ENCODE measurements at places on chromosomes 1 and 21.
A peak's percentile ranks its signal among the peaks of the same experiment; 100 is the strongest.

- DNase-seq, result no peak
These were observed 206.6 kb upstream of the GRIK3 start for GRCh38 chr1:37240897-37241296.

DNA sequence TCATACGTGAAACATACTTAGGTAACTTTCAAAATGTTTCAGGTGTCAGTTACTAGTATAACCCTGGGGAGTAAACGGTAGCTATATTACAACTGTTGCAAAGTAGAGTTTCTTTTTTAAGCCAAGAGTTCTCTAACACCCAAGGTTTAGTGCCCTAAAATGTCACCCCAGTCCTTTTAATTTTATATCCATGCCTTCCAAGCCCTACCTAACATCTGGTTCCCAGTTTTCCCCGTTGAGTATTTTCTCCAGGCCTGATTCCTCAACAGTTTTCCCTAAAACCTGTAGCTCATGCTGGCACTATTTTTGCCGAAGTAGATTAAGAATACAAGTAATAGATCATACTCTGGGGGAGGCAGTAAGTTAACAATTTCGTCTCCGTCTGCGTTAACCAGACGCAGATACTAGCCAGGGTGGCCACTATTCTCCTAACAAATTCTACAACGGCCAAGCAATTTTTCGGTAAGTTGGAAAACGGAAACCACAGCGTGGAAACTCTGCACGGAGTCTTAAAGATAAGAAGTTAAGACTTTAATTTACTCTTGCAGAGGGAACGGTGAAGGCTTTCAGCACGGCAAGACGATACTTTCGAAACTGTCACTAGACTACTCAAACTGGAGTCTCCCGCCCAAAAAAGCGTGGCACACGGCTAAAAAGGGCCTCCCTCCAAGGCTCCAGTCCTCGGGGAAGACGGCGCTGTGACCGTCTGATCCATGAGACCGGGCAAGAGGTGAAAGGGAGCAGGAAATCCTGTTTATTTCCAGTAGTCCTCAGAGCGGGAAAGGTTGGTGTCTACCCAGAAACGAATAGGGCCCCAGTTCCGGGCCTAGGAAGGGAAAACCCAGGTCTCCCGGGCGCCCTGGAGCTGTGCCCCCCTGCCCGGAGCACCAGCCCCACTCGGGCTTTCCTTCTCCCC is 945 bp downstream of the SRSF4 start:
- DNase-seq, result peak; percentile 11

DNA sequence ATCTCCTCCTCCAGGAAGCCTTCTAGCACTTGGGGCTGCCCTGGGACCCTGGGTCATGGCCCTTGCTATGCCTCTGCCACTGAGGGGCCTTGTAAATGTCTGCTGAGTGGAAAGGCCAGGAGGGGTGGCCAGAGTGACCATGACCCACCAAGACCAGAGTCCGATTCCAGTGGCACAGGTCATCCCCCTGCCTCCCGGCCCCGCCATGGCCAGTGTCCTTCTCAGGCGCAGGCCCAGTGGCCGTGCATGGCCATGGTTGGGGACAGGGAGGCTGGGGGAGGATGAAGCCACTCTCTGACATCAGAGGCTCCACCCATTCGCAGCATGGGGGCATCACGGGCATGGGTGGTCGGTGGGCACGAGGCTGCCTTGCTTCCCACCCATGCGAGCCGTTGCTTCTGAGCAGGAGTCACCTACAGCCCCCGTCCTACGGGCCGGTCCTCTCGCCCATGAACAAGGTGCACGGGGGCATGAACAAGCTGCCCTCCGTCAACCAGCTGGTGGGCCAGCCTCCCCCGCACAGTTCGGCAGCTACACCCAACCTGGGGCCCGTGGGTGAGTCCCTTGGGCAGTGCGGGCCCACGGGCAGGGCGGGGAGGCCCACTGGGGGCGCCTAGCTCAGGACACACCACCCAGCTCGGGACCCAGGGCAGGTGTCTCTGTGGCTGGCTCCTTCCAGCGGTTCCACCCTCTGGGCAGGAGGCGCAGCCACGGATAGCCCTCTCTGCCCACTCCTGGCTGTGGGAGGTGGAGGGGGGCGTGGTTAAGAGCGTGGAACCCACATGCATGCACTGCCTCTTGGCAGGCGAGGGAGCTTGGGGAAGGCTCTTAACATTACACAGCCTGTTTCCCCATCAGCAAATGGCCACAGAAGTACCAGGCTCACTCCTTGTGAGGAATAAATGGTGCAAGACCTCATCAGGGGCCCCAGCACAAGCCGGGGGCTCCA is 22.4 kb upstream of the CCDC27 start:
- DNase-seq, result no peak

- no peak for DNase-seq
These were observed 6.7 kb downstream of the MPL start for GRCh38 chr1:43344267-43344850.

- DNase-seq, result no peak
These were observed 3.4 kb downstream of the RERE start for GRCh38 chr1:8813991-8814390.

- DNase-seq, result peak; percentile 49
These were observed 28.7 kb downstream of the RSPH1 start for GRCh38 chr21:42467140-42467983.

DNA sequence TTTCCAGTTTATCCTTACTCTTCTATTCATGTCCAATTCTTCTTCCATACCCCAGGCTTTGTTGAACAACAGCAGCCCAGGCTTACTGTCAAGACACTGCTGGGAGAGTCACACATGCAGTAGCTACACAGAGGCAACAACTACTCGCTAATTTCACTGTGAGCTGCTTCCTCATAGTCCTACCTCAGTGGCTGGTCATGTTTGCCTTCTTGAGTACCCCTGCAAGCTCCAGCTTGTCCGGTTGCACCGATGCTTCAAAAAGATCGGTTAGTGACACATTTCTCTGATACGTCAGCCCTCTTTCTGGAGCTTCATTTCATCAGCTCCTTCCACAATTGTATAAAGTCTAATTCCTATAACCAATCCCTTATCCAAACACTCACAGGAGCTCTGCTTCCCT is 246.7 kb upstream of the NFIA start:
- DNase-seq, result no peak

GRCh38 chr1:203173011-203173555 is 2.5 kb downstream of the MYBPH start:
- no peak for DNase-seq

GRCh38 chr1:111695801-111696200 is 43.4 kb downstream of the INKA2 start:
- no peak for DNase-seq

DNA sequence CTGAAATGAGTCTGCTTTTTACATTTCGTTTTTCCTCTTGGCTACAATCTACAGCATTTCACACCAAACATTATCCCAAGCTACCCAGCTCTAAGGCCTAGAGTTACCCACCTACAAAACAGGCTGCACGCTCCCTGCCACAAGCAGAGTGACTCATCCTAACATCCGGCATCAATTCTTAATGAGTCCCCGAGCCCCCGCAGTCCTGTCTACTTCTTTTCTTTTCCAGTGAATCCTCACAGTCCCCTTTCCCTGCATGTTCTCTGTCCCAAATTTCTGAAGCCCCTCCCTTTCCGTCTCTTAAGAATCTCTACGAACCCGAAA is 650 bp downstream of the PCNX2 start:
- peak; percentile 56 for DNase-seq

DNA sequence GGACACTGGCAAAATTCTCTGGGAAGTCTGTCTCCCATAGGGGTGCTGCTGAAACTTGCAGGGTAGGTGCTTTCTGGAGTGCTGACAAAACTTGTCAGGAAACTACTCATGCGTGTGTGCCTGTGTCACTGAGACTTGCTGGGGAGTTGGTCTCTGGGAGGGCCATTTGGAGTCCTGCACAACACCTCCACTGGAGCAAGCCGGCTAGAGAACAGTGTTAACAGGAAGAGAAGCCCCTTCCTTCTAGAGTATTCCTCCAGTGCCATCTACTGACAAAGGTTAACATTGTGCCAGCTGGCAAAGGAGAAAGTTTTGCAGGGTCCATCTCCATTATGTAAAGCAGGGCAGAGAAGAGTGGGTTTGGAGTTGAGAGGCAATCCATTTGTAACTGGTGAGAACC is 30.0 kb downstream of the ZMYM4 start:
- DNase-seq, result peak; percentile 29

- DNase-seq, result no peak
These were observed 70.4 kb downstream of the PLEKHA6 start for GRCh38 chr1:204289280-204289679.

GRCh38 chr1:223756806-223757700 is 44.7 kb downstream of the CAPN2 start:
- no peak for DNase-seq

GRCh38 chr1:101409102-101409501 is 172.3 kb downstream of the S1PR1 start:
- no peak for DNase-seq
